ENCODE measurements at places on chromosomes 1 and 21.

DNA sequence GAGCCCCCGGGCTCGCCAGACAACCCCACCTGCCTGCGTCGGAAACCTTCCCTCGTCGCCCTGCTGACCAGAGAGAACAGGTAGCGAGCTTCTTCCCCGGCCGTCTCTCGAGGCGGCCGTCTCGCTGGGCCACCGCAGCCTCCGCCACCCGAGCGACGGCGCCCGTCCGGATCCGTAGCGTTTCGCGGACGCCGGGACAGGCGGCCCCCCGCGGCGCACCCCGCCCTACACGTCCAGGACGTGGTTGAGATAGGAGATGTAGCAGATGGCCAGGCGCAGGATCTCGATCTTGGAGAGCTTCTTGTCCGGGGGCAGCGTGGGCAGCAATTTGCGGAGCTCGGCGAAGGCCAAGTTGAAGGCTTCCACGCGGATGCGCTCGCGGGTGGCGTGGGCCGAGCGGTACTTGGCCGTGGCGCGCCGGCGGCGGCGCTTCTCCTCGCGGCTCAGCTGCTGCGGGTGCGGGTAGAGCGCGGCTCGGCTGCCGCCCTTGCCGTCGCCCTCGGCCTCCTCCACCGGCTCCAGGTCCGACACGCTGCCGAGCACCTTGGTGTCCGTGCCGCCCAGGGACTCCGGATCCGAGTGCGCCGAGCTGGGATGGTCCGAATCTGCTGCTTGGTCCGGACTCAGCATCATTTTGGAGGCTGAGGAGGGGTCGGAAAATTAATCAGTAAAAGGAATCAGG, 3.0 kb downstream of the NHLH2 start:
- no peak for DNase-seq

DNA sequence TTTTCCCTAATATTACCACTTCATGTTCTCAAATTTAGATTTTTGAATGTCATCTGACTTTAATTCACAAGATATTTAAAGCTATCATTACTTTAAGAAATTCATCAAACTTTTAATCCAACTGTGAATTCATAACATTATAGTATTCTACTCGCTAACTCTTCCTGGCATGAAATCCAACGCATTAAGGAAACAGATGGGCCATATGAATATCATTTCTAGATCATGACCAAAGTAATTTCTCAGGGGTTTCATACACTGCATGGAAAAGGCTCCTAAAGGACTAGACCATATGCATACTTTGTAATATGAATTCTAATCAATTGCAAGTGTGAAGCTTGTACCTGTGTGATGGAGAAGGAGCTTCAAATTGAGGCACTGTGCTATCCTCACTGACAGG, 72.4 kb downstream of the COP1 start:
- DNase-seq = no peak

DNA sequence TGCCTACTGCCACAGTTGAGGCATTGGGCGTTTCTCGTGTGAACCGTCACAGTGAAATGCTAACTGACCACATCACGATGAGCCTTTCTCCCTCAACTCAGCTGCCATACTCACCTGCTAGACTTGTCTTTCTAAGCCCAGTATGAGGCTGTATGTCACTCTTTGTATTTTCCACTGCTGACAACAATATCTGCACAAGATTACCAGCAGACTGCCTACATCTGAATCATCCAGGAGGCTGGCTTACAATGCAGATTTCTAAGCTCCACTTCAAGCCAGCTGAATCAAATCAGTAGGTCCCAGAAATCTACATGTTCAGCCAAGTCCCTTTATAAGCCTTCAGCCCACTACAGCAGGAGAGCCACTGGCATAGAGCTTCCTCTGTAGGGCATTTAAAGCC, 355.0 kb upstream of the DUSP10 start:
- DNase-seq = no peak

DNA sequence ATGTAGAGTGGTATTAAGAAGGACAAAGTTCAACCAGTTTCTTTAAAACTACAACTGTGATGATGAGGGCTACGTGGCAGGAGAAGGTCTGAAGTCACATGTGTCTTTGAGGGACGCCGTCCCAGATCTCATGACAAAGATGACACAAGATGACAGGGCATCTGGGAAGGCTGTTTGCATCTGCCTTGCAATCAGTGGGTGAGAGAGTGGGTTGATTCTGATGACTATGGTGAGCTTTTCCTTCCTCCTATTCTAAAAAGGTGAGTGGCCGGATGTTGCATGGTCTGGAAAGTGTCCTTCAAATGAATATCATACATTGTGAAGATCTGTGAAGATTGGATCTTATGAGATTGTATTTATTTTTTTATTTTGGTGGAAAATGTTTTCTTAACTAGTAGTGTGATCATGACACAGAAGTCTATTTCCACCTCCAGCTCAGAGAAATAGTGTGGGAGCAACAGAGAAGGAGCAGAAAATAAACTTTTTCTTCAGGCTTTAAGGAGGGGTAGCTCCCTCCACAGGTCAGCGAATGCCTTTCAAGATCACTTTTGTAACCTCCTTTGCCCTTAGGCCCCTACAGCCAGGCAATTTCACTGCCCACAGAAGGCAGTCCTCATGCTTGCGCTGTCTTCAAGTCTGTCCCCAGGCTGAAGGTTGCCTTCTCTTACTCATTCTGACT, 76.0 kb upstream of the ATF3 start:
- no peak for DNase-seq

DNA sequence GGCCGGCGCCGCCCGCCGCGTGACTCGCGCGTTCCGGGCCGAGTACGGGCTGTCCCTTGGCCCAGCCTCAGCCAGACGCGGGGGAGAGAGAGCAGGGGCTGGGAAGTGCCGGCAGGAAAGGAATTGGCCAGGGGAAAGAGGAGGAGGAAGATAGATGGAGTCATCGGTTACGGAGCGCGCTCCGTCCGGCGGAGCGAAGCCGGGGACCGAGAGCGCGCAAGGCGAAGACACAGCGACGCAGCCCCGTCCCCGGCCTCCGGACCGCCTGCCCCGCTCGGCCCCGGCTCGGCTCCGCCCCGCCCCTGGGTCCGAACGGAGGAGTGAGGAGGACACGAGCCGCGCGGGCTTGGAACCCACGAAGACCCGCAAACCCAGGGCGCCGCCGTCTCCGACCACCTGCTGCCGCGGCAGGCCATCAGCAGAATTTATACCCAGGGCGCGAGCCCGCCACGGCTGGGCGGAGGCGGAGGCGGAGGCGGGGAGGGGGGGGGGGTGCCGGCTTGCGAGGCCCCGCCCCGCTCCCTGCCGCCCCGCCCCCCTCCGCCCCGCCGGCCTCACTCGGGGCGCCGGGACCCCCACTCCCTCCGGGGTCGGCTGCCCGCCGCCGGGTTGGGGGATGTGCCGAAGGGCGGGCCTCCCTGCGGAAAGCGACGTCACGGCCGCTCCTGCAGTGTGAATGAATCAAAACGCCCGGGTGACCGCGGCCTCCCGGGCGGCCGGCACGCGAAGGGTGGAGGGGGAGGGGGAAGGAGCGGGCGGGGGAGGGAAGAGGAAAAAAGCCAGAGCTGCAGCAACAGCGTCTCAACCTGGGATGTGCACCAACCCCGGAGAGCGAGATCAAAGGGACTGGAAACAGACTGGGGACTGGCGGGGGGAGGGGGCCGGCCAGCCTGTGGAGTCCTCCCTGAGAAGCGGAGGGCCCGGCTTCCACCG, at the start of gene LHX4:
LHX4 (plus strand) TSS at position 782 of the 933 bp plus-strand sequence. CDS start 266 bp downstream, outside the sequence.
- no peak for DNase-seq
